PC-3 (cell line): ENCODE measurements at places on chromosomes 13 and 19. TPM values are rescaled to one million over a fixed set of nuclear protein-coding genes. Genes with fewer than 3 reads are reported as not detected.

The DIAPH3 gene
- 7.6 and 10.1 TPM in 2 replicates for total RNA-seq

- H3K27ac ChIP-seq, result no peak overlapping the region
- H3K27me3 ChIP-seq, result no peaks in the 10 kb centered on the region
- H3K4me3 ChIP-seq, result no peak overlapping the region
- peak; percentile 67 for DNase-seq
Observed at GRCh38 chr13:40152145-40152544, 496.7 kb downstream of the COG6 start.

The ADM5 gene
- 5.0 and 6.3 TPM in 2 replicates for total RNA-seq

- no peak for DNase-seq
- H3K36me3 ChIP-seq, result no peaks in the 10 kb centered on the region; the same call in 1 of the 2 replicates
- no peak overlapping the region for H3K4me3 ChIP-seq
- H3K27me3 ChIP-seq, result peaks cover 15% of the 10 kb centered on the region; the same call in 1 of the 2 replicates
Observed at GRCh38 chr19:17456127-17456526, 4.6 kb downstream of the NXNL1 start.

The TUBB4A gene
- total RNA-seq, result 4.6 and 6.0 TPM in 2 replicates

- DNase-seq, result peak; percentile 20
- H3K27me3 ChIP-seq, result 0 out of 2 replicates have a peak, but pooled peaks cover 7% of the 10 kb centered on the region
- no peak overlapping the region for H3K27ac ChIP-seq
- no peak overlapping the region for H3K4me3 ChIP-seq
Observed at GRCh38 chr13:22014469-22014868, 343.6 kb downstream of the FGF9 start.

- peaks cover 15% of the 10 kb centered on the region for H3K4me1 ChIP-seq
- no peaks in the 10 kb centered on the region for H3K36me3 ChIP-seq
- no peak overlapping the region for H3K27ac ChIP-seq
- DNase-seq, result peak; percentile 77
- no peaks in the 10 kb centered on the region for H3K27me3 ChIP-seq
- H3K4me3 ChIP-seq, result no peak overlapping the region
Observed at GRCh38 chr13:35855531-35856019, 275.6 kb downstream of the DCLK1 start.

DNA sequence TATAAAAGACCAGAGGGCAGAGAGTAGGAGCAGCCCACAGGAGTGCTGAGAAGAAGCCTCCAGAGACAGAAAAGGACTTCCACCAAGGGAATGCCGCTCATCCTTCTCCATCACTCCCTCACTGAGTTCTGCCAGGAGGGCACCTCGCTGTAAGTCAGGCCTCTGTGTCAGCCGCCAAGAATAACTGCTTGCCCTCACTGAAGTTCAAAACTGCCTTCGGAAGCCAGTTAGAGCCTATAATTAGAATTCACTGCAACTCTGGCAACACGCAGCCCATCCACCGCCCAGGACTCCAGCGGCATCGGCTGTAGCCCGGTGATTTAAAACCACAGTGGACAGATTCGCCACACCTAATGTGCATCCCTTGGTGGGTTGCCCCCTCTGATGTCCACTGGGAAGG, 281.8 kb upstream of the ZNF507 start:
- H3K4me1 ChIP-seq, result no peaks in the 10 kb centered on the region
- H3K36me3 ChIP-seq, result no peaks in the 10 kb centered on the region
- no peak for DNase-seq
- no peak overlapping the region for H3K27ac ChIP-seq

The ZNF584 gene
- total RNA-seq, result 49.2 and 73.8 TPM in 2 replicates

DNA sequence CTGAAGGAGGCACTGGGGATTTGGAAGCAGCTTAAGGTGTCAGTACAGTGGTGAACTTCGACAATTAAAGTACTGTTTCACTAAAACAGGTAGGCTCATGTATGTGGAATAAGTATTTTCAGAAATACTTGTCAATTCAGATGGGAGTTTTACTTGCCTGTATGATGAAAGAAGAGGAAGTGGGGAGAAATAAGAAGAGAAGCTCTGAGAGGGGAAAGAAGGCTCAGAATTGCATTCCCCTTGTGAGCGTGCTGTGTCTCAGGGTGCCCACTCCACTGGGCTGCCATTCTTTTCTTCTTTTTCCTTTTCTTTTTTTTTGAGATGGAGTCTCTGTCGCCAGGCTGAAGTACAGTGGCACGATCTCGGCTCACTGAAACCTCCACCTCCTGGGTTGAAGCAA, 38.6 kb upstream of the RNF17 start:
- no peak overlapping the region for H3K27ac ChIP-seq
- peaks cover 40% of the 10 kb centered on the region for H3K27me3 ChIP-seq
- no peak overlapping the region for H3K4me3 ChIP-seq

The NAPSA gene
- total RNA-seq, result 1.2 and 3.0 TPM in 2 replicates

- no peak overlapping the region for H3K4me3 ChIP-seq
- DNase-seq, result no peak
- H3K27me3 ChIP-seq, result no peaks in the 10 kb centered on the region
- no peak overlapping the region for H3K27ac ChIP-seq
- no peaks in the 10 kb centered on the region for H3K36me3 ChIP-seq
Observed at GRCh38 chr13:78393286-78394142, 209.8 kb downstream of the POU4F1 start.

The CPB2 gene
- not detected in 2 replicates for total RNA-seq

GRCh38 chr19:15313649-15314279, 18.6 kb downstream of the BRD4 start:
- no peak overlapping the region for H3K4me3 ChIP-seq
- no peak overlapping the region for H3K27ac ChIP-seq
- H3K36me3 ChIP-seq, result no peaks in the 10 kb centered on the region

The IL17D gene
- total RNA-seq, result 1.1 and 1.8 TPM in 2 replicates

The IL27RA gene
- 14.2 and 14.7 TPM in 2 replicates for total RNA-seq

DNA sequence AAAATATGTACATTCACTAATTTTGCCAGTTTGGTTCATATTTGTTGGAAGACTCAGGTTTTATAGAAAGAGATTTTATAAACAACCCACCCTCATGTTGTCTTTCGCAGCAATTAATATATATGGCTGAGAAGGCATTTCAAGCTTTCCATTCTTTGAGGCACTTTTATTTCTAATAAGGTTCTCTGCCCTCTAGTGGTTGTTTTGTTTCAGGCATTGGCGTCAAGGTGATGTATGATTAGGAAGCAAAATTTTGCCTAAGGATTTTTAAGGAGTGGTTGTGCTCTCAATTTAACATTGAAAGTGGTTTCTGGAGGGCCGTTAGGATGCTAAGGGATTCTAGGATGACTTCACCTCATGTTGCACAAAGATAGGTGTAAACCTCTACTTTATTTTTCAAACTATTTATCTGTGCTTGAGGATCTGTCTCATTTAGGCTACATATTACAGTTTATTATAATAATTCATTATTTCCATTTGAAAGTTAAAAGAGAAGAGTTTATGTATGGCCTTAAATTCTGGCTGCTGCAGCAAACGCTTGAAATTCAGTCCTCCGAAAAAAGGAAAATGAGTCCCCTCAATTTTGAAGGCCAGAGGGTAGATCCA, 35.9 kb downstream of the OXGR1 start:
- no peak overlapping the region for H3K27ac ChIP-seq
- H3K27me3 ChIP-seq, result peaks cover 33% of the 10 kb centered on the region
- no peaks in the 10 kb centered on the region for H3K4me1 ChIP-seq
- DNase-seq, result peak; percentile 60

The RBM42 gene
- total RNA-seq, result 81.6 and 126 TPM in 2 replicates

The LILRA2 gene
- total RNA-seq, result not detected in 2 replicates

- H3K4me3 ChIP-seq, result 0 out of 2 replicates have a peak overlapping the region, but pooled peaks have one; percentile 0
- DNase-seq, result no peak
- peaks cover 8% of the 10 kb centered on the region; the same call in 1 of the 2 replicates for H3K4me1 ChIP-seq
- peak overlapping the region; percentile 60 for H3K27ac ChIP-seq
- peaks cover 9% of the 10 kb centered on the region; the same call in 1 of the 2 replicates for H3K36me3 ChIP-seq
- no peaks in the 10 kb centered on the region for H3K27me3 ChIP-seq
Observed at GRCh38 chr19:23527797-23528196, 132.5 kb upstream of the ZNF91 start.

The SBSN gene
- total RNA-seq, result 0.26 and 2.1 TPM in 2 replicates

The CHAMP1 gene
- total RNA-seq, result 8.3 and 10.6 TPM in 2 replicates

The LENG9 gene
- total RNA-seq, result 7.1 and 12.6 TPM in 2 replicates

GRCh38 chr13:113408562-113408961, 44.6 kb upstream of the GRTP1 start:
- no peak for DNase-seq
- no peaks in the 10 kb centered on the region for H3K36me3 ChIP-seq
- no peaks in the 10 kb centered on the region for H3K27me3 ChIP-seq
- no peak overlapping the region for H3K27ac ChIP-seq
- H3K4me1 ChIP-seq, result peaks cover 20% of the 10 kb centered on the region

The ZNF439 gene
- 2.8 and 6.2 TPM in 2 replicates for total RNA-seq

The CCDC8 gene
- not detected in 2 replicates for total RNA-seq

The OLFM2 gene
- 1.6 and 1.7 TPM in 2 replicates for total RNA-seq

The SLC25A30 gene
- 8.0 and 19.5 TPM in 2 replicates for total RNA-seq

DNA sequence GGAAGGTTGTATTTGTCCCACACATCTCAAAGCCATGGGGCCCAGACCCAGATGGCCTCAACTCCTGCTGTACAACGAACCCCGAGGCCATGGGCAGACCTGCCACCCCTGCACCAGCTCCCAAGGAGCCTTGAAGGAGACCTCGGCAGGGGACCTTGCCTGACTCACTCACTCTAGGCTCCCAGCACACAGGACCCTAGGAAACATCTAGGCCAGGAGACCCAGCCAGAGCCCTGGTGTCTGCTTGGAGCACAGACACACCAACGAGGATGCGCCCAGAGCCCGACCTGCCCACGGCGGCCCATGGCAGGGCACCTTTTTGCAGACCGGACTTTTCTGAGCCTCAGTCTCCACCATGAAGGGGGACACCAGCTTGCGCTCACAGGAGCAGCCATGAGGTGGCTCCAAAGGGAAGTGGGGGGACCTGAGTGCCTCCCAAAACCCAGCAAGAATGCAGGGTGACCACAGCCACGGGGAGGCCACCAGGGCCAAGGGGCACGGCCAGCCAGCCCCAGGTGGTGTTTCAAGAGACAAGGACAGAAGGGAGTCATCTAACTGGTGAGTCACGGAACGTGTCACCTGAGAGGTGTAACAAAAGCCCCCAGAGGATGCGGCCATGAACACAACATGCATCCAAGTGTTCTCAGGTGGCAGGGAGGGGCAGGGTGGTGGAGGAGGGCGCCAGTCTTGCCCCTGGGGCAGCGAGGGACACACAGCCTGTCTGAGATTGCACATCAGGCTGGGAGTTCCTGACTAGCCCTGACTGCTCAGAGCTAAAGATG, 4.9 kb upstream of the CERS1 start:
- H3K4me1 ChIP-seq, result no peaks in the 10 kb centered on the region
- DNase-seq, result peak; percentile 22
- H3K27ac ChIP-seq, result no peak overlapping the region
- no peak overlapping the region for H3K4me3 ChIP-seq
- H3K36me3 ChIP-seq, result peaks cover 7% of the 10 kb centered on the region; the same call in 1 of the 2 replicates

DNA sequence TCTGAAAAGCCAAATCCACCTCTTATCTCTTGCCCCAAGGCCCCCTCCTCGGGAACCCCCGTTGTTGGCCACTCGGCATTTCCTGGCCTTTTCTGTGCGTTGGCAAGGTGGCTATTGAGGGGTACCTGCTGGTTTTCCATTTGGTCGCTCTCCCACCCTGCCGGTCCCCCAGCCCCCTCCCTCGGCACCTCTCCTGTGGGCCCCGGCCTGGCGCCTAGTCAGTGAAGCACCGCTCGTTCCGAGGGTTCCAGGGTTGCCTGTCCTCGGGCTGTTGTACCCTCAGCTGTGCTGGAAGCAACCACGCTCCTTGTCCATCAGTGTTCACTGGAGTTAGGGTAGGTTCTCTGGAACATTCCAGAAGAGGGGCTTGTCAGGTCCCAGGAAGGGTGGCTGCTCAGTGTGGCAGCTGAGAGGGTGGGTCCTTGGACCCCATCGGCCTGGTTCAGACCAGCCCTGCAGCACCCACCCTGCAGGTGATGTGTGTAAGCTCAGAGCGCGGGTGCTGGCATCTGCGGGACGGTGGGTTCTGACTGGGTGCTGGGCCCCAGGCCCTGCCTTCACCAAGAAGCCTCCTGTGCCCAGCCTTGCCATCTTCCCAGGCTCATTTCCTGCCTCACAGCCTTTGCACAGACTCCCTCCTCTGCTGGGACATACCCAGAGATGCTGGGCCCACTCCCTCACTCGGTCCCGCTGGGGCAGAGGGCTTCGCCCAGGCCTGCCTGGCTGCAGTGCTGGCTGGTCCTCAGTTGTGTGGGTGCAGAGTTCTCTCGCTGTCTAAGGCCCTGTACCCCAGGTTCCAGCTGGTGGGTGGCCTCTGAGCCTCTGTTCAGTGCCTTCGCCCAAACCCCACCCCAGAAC, 21.3 kb downstream of the NKPD1 start:
- DNase-seq, result no peak
- H3K4me1 ChIP-seq, result no peaks in the 10 kb centered on the region
- H3K4me3 ChIP-seq, result no peak overlapping the region
- H3K36me3 ChIP-seq, result no peaks in the 10 kb centered on the region
- no peaks in the 10 kb centered on the region for H3K27me3 ChIP-seq

DNA sequence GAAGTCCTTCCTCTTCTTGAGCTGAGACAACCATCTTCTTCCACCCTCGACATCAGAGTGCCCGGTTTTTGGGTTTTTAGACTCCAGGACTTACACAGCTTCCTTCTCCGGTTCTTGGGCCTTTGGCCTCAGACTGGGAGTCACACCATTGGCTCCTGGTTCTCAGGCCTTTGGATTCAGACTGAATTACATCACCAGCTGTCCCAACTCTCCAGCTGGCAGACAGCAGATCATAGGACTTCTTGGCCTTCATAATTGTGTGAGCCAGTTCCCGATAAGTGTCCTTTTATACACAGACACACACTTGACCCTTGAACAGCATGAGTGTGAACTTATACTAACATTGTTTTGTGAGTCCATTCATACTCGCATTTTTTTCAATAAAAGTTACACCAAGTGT, 166.0 kb upstream of the UBL3 start:
- no peak overlapping the region for H3K4me3 ChIP-seq
- no peaks in the 10 kb centered on the region for H3K36me3 ChIP-seq
- no peaks in the 10 kb centered on the region for H3K27me3 ChIP-seq
- no peak for DNase-seq
- peaks cover 11% of the 10 kb centered on the region for H3K4me1 ChIP-seq

DNA sequence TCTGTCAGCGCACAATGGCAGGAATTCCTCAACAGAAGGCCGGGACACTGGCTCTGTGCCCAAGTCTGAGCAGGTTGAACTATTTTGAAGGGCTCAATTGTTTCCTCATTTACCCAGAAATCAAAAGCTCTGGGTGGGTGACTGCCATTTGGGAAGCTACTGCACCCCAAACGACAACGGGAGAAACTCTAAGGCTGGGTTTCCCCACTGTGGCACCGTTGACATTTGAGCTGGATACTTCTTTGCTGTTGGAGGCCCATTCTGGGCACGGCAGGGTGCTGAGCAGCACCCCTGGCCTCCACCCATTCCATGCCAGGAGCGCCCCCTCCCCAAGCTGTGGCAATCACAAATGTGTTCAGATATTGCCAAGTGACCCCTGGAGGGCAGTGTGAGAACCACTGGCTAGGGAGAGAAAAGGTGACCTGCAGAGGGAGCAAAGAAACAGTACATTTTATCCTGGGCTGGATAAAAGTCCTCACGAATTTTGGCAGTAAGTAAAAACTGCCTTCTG, 62.5 kb downstream of the RFX2 start:
- peak; percentile 80 for DNase-seq
- H3K4me3 ChIP-seq, result peak overlapping the region; percentile 33
- peaks cover 9% of the 10 kb centered on the region for H3K4me1 ChIP-seq
- no peak overlapping the region for H3K27ac ChIP-seq
- H3K36me3 ChIP-seq, result no peaks in the 10 kb centered on the region

- H3K27ac ChIP-seq, result no peak overlapping the region
- H3K4me3 ChIP-seq, result no peak overlapping the region
- H3K36me3 ChIP-seq, result no peaks in the 10 kb centered on the region; the same call in 1 of the 2 replicates
- H3K27me3 ChIP-seq, result no peaks in the 10 kb centered on the region
- DNase-seq, result peak; percentile 21
- no peaks in the 10 kb centered on the region for H3K4me1 ChIP-seq
Observed at GRCh38 chr13:43377973-43378372, 354.6 kb downstream of the DNAJC15 start.

- no peaks in the 10 kb centered on the region for H3K36me3 ChIP-seq
- DNase-seq, result no peak
- no peak overlapping the region for H3K4me3 ChIP-seq
- no peak overlapping the region for H3K27ac ChIP-seq
- H3K27me3 ChIP-seq, result peaks cover 60% of the 10 kb centered on the region
Observed at GRCh38 chr13:111361873-111362648, 41.6 kb downstream of the TEX29 start.
